ENCODE measurements at places on chromosomes 7 and 10.

- no peak for DNase-seq
Observed at GRCh38 chr7:17946591-17946990, 6.3 kb upstream of the SNX13 start.

DNA sequence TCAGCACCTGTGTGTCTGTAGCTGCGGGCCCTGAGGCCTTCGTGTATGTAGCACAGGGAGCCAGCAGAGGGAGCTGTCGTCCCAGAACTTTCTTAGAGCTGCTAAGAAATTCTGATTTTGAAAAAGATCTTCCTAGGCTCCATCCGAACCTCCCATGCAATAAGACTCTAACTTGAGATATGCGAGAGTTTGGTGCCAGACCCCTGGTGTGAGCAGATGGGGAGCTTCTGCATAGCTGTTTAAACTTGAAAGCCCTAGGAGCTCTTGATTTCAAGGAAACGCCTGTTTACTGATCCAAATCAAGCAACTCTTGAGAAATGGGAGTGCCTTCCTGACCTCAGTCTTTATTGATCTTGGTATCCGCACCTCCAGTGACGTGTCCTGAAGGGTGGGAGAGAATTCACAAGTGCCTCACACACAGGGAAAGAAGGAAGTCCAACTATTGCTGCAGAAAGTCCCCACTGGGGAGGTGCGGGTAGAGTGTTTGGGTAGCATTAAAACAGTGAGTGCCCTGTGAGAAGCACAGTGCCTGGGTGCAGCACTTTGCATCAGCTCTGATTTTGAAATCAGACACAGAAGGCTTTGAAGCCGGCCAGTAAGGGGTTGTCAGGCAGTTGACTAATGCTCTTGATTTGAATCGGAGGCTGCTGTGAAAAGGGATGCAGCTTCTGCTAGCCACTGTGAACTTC is 66.4 kb upstream of the STRIP2 start:
- DNase-seq = peak; percentile 77

DNA sequence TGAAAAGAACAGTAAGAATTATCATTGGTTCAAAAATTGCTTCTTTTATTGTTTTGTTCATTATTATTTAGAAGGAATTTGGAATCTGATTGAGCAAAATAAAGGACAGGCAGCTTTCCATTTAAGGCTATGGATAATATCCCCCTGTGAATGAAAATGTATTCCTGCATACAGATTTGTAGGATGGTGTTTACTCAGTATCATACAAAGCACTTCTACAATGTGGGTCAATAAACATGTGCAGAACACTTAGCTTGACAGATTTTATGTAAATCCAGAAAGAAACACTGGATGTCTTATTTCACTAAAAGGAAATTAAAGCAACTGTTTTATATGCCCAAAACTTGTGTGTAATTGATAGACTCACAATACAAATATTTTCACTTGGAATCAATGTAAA is 189.7 kb downstream of the THSD7A start:
- DNase-seq = no peak

- DNase-seq = no peak
Observed at GRCh38 chr10:93346694-93347093, 135.4 kb downstream of the MYOF start.

All from bronchial epithelial cell (primary cell).